HT1080 (cell line): ENCODE measurements at places on chromosomes 13 and 19. TPM values are rescaled to one million over a fixed set of nuclear protein-coding genes. Genes with fewer than 3 reads are reported as not detected.

Gene NLRP11
- total RNA-seq: 0.03 and 0.13 TPM in 2 replicates

Gene CEACAM7
- total RNA-seq: not detected in 2 replicates

- no peak for DNase-seq
Observed at GRCh38 chr13:79625517-79625916, 144.6 kb downstream of the NDFIP2 start.

- no peak for DNase-seq
Observed at GRCh38 chr13:51240958-51241357, 18.8 kb downstream of the FAM124A start.

DNA sequence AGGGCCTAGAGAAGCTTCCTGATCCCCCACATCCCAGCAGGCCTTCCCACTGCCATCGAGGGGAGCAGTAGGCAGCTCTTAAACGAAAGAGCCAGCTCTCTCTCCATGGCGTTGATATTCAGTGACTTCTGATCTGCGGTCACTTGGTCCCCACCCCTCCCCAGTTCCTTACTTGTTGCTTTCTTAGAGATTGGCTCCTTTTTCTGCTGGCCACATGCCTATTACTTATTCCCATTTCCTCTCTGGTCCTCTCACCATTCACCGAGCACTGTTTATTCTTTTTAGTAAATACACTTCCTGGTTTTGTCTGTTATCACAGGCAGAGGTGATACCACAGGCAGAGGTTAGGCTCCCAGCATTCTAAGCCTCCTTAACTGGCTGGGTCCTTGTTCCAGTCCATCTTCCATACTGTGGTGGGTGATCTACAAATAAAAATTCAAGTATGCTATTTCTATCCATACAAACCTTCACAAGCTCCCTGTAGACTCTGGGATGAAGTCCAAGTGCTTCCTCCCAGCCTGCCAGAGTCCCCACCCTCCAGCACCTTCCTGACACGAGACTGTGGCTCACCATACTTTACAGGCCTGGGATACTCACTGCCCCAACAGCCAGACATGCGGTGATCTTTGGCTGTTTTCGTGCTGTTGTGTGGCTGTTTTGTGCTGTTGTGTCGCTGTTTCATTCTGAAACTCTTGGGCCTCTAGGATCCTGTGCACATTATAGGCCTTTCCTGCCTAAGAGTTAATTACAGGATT is 315.9 kb downstream of the ATP8A2 start:
- DNase-seq: peak; percentile 11
